ENCODE measurements at places on chromosomes 5 and 9.

GRCh38 chr5:83000922-83001321 is 76.3 kb downstream of the TMEM167A start:
- DNase-seq, result no peak

DNA sequence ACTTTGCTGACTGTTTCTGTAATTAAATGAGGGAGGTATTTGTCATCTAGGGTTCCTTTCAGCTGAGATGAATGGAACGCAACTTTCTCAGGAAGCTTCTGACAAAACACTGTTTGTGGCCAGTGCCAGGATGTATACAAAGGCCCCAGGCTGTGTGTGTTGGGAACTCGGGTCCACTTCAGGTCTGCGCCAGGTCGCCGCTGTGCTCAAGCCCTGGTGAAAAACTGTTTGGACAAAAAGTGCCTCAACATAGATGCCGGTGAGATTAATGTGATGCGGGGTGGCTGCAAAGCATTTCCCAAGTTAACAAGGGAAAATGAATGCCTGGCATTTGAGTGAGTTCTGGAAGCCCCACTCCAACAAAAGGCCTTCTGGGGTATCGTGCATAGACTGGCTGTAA is 156.4 kb downstream of the GABBR2 start:
- no peak for DNase-seq

DNA sequence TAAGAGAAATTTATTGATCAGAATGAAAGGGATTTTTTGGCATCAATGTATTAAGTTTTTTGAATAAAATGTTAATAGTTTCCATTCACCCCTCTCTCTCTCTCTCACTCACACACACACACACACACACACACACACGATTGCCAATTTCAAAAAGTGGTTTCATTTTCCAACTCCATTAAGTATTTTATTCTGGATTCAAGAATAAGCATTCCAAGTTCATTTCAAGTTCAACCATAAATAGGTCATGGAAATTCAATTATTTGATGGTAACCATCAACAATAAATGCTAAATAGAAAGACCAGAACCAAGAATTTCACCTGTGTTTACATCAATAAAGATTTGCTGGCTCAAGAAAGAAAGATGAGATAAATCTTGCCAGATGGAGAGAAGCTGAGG is 171.6 kb downstream of the ADAMTS12 start:
- no peak for DNase-seq

DNA sequence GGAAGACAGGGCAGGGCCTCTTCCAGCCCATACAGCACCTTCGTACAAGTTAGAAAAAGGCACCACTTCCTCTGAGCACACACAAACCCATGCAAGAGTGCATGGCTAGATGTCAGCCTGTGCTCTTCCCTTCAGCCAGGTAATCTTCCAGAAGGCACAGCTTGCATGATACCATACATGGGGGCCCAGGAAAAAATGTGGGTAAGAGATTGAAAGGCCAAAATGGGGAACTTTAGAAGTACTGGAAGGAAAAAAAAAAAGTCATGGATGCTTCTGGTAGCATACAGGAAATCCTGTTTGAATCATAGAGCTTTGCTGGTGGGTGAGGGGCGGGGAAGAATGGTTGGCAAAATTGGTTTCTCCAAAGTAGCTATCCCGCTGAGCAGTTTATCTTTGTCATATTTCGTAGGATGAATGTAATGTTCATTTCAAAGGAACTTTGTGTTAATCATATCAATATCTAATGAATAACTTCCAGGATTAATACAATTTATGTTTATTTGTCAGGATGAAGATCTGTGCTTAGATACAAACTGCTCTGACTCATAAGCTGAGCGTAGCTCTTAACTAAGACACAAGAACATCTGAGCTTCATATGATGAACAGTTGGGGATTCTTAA is 78.2 kb upstream of the MAP3K1 start:
- DNase-seq, result no peak

DNA sequence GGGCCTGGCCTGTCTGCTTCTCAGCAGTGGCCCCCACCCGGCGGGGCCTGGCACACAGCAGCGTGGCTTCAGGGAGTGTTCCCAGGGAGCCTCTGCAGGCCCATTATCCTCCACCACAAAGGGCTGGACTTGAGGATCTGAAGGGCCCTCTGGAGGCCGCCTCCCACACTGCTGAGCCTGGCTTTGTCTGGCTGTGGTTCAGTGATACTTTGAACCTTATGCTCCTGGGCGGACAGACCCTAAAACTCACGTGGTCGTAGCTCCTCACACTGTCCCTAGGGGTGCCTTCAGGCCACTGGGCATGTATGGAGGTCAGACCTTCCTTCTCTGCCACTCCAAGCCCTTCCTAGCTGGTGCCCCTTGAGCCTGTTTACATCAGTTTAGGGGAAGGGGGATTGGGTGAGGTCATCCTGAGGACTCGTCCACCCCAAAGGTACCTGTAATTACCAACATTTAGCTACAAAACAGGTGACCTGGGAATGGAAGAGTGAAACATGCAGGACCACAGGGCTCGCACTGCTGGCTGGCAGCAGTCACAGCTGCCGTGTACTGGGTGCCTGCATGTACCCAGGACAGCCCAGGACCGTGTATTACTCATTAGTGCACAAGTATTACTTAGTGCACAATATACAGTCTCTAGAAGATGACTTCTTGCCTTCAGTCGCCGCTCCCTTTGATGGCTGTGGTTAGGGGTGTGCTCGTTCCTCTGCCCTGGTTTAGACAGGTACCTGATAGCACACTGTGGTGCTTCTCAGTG is 8.5 kb downstream of the GRHPR start:
- no peak for DNase-seq

- no peak for DNase-seq
Observed at GRCh38 chr9:71333321-71333720, 211.9 kb upstream of the TRPM3 start.

GRCh38 chr9:108664309-108665255 is 191.2 kb downstream of the ACTL7B start:
- DNase-seq, result no peak

DNA sequence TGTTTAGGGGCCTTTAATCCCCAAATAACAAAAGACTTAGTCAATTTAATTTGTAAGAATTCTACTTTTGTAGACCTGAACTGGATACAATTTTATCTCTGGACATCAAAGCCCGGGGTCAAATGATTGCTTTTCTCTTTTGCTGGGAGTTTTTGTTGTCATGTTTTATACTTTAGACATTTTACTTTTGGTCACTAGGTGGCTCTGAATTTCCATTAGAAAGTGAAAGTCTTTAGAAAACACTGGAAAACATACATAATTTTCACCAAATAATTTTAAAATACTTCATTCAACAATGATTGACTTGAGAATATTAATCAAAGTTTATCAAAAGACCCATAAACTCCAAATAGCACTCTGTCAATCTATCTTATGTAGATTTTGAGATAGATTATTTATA is 2.8 kb upstream of the PCA3 start:
- no peak for DNase-seq

DNA sequence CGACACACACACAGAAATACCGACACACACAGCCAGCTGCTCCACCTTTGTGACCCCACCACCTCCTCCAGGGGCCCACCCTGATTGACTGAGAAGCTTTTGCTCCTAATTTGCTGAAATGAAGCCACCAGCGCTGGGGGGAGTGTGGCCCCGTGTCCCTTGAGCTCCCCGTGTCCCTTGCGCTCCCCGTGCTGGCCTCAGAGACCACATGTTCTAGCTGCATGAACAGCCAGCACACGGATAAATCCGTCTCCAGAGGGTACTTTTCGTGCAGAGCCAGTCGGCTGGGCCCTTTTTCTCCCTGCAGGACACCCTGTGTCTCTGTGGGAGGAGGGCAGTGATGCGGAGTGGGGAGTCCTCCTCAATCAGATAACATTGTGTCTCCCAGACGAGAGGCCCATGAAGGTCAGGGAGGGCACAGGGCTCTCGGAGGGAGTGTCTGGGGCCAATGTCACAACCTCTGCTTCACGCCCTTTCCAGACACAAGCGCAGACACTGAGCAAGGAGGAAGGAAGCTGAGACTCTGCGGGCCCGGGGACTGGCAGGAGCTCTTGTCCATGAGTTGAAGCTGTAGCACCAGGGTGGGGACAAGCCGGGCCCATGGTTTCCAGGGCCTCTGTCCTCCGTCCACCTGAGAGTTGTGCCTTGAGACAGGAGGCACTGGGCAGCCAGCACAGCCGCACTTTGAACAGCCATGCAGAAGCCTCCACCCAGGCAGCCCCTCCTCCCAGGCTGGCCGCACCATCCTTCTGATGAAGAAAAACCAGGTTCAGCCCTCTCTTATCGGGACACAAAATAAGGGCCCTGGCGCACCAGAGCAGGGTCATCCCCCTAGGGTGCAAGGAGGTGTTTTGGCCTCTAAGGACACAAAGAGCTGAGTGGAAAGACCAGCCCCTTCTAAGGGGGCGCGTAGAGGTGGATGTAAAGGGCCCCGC is 36.4 kb upstream of the SLC6A19 start:
- DNase-seq, result no peak

DNA sequence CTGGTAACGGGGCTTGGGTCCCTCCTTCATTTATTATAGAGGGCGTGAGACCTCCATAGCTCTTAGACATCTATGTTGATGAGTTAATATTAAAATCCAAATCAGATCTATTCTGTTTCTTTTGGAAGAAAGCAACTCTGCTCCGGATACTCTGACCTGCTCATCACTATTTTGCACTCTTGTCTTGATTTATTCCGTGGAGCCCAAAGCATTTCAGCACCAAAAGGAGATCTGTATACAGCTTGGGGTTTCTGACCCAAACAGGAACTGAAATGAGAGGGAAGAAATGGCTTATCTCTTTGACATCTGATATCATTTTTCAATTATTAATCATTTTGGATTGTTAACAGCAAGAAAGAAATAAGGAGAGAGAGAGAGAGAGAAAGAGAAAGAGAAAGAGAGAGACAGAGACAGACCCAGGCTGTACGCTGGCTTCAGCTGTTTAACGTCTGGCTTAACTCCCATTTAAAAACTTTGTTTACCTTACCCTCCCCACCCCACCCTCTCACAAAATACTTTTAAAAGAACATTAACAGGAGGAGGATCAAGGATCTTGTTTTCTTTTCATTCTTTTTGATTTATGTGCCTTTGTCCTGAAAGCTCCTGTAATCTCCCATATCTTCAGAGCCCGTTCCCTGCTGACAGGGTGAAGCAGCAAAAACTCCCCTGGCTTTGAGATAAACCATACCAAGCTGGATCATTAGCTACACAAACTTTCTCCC is 231.4 kb upstream of the TUT7 start:
- no peak for DNase-seq

- DNase-seq, result no peak
Observed at GRCh38 chr5:25181249-25181648, 536.5 kb upstream of the CDH10 start.

DNA sequence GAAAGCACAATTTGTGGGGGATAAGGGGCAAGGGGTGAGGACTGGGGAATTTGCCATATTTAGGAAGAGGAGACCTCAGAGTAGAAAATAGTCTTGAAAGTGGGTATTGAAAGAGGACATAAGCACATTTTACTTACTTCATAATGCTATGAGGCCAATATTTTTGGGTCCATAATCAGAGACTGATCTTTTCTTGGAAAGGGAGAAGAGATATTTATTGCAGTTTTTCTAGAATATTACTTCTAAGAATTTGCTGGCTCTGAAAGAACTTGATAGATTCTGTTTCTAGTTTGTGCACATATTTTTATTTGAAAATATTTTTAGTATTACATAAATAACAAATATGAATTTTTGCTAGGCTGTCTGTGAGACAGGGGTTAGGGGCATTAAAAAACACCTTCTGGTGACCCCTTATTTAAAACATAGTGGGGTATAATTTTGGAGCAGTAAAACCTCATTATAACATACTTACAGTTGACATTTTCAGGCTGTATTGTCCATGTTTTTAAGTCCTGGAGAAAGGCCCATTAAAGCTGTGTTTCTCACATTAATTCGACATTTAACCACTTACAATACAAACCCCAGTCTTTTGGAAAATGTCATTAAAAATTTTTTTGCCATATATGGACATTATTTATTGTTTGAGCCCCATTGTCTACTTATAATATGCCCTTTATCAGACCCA is 118.9 kb upstream of the NFIB start:
- DNase-seq, result no peak

DNA sequence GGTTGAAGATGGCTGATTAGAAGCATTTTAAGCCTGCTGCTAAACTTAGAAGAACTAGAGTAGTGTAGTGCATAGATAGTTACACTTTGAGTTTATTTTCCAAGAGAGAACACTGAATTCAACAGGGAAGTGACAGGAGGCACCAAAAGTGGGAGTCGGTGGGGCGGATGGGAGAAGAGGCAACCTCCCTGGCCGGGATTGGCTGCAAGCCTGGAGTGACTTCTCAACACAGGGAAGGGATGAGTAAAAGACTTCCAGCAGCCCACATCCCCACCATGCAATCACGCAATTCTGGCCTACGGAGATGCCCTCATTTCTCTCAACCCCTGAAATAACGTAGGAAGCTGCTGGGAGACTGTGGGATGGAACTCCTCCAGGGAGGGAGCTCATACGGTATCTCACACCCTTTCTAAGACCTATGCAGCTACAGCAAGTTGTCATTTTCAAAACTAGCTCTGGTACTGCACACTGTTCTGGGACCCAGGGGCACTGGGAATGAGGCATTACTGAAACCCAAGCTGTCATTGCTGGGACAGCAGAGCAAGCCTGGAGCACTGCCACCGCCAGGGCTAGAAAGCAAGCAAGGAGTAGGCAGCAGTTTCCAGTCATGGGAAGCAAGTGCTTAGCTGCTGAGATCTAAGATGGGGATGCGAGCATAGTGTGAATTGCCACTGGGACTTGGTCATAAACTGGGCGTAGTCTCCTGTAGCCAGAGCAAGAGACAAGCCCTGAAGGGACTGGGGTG is 331.6 kb upstream of the PTGER4 start:
- no peak for DNase-seq

GRCh38 chr5:26737348-26738265 is 300.8 kb downstream of the CDH9 start:
- DNase-seq, result no peak

DNA sequence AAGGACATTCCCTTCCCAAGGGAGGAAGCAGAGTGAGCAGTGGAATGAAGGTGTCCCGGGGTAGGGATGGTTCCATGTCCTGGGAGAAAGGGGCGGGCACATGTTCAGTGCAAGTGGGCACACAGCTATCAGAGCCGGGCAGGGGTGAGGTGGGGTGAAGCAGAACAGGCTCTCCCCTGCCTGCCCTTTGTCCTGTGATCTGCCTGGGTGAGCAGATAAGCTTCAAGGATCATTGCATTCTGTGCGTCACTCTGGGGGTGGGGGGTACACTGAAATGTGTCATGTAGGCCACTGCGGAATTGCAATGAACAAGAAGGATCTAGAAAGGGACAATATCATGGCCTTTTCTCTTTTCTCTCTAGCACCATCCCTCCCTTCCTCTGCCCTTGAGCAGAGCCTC is 61.7 kb upstream of the SHB start:
- DNase-seq, result no peak

DNA sequence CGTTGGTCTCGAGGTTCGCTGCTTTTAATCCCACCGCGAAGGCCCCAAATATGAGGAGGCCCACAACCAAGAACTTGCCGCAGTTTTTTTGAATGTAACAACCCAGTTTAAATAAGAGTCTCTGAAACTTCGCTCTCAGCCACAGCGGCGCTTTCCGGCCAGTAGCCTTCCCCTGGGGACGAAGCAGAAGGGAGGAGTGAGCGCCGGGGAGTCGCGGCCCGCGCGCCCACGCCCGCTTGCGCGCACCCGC is 10.4 kb downstream of the PTCH1 start:
- DNase-seq, result no peak

Data from NCI-H1694 (cell line).